Sciatic nerve (tissue), 2 donors: ENCODE measurements at places on chromosomes 2 and 18.

DNA sequence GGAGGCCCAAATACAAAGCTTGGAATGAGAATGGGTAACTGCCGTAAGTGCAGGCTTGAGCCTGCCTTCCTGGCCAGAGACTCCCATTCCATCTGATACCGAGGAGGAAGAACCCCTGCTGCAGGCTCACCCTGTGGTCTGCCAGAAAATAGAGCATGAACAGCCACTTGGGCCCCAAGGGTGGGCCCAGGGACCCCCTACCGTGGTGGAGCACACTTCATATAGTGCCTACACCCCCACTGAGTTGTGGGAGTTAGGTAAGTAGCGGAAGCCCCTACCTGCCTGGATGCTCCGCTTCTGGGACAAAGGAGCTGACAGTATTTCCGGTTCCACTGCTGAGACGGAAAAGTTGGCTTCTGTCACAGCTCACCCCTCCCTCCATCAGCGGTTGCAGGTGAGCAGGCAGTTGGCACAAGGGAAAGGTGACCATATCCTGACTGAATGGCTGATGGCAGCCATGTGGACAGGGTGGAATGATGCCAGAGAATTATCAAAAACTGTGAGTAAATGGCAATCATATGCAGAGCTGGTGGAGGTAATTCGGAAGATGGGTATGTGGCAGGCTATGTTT is 11.5 kb upstream of the C2orf42 start:
- no peak for DNase-seq

GRCh38 chr2:109685453-109685852 is 71.3 kb downstream of the SOWAHC start:
- peak; percentile 21 for DNase-seq

DNA sequence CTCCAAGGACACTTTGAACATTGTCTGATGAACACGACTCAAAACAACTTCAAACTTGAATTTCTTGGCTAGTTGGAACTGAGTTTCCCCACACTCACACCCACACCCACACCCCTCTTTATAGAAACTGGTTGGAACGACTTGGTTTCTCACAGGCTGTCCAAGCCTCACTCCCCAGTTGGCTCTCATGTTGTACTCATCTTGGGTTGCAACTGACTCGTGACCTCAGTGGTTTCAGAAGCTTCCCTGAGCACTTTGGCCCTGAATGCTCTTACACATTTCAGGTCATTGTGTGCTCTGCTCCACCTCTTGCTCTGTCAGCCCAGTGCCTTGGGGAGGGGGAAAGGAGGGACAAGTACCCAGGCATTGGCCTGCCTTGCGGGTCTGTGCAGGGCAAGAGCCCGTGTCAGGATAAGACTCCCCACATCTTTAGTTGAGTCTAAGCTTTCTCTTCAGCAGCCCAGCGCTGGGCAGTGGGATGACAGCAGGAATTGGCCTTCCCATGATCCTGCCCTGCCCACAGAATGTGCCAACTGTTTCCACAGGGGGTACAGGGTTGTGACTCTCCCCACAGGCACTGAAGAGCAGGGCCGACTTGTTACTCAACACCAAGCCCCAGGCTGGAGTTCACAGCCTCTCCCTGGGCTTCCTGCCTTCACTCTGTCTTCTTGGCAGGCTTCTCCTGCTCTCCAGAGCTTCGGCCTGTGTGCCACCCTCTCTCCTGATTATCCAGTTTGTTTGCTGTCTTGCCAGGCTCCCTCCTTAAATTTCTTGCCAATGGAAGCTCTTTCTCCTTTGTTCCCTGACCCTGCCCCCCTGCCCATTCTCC is 104.6 kb downstream of the RTN4 start:
- peak; percentile 72 for DNase-seq

DNA sequence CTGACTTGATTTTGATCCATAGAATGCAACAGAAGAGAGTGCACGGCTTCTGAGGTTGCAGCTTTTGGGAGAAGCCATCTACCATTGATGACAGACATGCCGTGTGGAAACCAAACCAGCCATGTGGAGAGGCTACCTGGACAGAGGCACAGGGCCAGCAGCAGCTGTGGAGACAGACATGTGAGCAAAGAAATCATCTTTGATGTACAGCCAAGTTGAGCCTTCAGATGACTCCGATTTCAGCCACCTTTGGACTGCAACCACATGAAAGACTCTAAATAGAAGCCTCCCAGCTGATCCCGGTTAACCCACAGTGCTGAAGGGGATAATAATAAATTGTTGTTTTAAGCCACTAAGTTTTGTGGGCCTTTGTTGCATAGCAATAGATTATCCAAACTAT is 54.2 kb downstream of the TSN start:
- no peak for DNase-seq

GRCh38 chr2:56382466-56382865 is 198.7 kb downstream of the CCDC85A start:
- no peak for DNase-seq

DNA sequence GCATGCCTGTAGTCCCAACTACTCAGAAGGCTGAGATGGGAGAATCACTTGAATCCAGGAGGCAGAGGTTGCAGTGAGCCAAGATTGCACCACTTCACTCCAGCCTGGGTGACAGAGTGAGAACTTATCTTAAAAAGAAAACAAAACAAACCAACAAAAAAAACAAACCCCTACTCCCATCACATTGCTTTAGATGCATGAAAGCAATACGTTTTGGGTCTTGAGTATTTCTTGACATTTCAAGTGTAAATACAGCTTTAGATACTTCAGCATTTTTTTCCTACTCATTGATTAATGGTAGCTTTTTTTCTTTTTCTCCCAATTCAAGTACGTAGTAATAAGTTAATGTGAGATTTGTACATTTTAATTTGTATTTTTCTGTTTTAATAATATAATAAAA is 20.3 kb downstream of the RASGRP3 start:
- DNase-seq: no peak

DNA sequence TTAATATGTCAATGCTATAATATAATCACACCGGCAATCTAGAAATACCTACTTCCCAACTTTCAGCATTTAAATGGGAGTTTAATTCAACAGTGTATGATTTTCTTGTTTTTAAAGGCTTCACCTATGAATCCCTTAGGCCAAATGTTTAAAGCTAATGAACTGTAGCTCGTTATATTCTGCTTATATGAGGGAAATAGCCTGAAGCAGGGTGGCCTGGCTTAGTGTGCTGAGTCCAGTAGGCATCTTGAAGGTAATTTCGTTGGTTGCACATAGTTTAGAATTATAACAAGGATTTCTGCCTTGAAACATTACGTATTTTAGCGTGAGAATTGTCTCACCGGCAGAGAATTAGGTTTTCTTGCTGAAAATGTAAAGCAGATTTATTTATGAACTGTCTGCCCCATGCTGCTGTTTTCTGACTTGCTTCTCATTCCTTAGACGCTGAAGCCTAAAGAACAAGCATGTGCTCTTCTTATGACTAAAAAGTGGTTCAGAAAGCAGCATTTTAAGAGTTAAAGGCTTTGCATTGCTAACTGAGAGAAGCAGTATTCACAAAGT is 433.7 kb upstream of the RAB12 start:
- no peak for DNase-seq

DNA sequence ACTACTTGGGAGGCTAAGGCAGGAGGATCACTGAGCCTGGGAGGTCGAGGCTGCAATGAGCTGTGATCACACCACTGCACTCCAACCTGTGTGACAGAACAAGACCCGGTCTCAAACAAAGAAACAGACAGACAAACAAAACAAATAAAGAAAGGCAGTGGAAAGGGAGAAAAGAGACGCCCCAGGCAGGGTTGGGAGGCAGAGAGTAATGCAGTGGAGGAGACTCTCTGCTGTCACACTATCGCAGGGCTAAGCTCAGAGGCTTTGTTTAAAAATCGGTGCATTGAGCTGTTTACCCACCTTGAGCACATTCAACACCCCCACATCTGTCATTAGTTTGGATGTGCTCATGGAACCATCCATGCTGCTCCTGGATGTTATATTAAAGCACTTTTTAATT is 84.2 kb upstream of the RMP24 start:
- DNase-seq: no peak

GRCh38 chr2:26251893-26252292 is 7.2 kb downstream of the HADHB start:
- DNase-seq: no peak

- no peak for DNase-seq
Observed at GRCh38 chr18:21548647-21549046, 51.9 kb downstream of the ESCO1 start.

- DNase-seq: no peak
Observed at GRCh38 chr2:82694431-82694830, 1764.6 kb downstream of the SUCLG1 start.

- no peak for DNase-seq
Observed at GRCh38 chr18:70553245-70553935, 264.5 kb downstream of the SOCS6 start.

GRCh38 chr2:170747921-170748320 is 22.3 kb upstream of the ERICH2 start:
- DNase-seq: no peak

DNA sequence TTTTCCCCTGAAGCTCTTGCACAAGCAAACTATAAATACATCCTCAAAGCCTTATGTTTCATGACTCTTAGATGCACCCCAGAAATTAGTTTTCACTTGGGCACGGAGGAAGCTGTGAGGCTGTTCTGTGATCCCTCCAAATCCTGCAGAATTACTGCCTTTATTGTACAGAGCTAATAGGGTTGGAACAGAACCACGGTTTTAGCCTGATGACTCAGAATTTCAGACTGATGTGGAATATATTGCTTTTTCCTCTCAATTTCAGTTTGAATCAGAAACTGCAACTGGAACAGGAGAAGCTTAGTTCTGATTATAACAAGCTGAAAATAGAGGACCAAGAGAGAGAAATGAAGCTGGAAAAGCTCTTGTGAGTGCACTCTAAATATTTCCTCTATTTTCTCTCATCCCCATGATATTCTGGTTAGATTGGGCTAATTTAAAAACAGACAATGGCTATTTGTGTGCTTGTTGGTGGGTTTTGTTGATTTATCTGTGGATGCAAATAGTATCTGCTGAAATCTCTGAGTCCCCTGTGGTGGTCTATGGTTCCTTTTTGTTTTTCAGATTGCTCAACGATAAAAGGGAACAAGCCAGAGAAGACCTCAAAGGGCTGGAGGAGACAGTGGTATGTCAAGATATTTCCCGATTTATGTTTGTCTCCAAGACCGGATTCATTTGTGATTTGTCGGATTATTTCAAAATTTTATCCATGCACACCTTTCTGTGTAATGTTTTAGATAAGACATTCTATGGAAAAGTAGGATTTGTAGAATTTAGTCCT is 38.2 kb upstream of the LYPD6B start:
- DNase-seq: no peak

- no peak for DNase-seq
Observed at GRCh38 chr2:96816836-96817702, 1.0 kb downstream of the CNNM3 start.

GRCh38 chr2:38978296-38978903 is 88.7 kb downstream of the ARHGEF33 start:
- no peak for DNase-seq

GRCh38 chr18:46706968-46707367 is 49.9 kb downstream of the ST8SIA5 start:
- DNase-seq: no peak

- DNase-seq: peak; percentile 61
Observed at GRCh38 chr18:4264347-4264791, 190.7 kb downstream of the DLGAP1 start.

DNA sequence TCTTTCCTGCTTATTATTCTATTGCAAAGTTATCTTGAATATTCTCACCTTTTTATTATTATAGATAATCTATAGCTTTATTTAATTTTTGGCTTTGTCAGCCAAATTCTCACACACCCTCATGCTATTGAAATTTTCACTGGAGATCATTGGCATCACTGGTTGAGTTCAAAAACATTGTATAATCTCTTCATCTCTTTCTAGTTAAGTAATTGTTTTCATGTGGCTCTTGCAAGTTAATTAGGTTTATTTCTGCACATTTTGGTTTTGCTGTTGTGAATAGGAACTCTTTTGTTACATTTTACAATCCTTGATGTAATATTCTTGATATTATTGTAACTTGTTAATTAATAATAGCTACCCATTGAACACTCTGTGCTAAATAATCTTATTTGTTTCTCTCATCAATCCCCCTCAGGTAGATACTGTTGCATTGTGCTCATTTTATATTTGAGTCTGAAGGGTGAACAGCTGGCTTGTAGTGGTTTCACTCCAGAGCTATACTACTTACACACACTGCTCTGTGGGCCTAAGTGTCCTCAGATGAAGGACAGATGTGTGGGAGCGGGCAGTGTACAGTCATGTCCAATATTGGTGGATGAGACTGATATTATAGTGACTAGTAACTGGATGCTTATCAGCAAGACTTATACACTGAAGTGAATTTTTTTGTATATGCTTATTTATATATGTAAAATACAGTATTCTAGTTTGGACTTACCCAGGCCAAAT is 112.7 kb downstream of the LCLAT1 start:
- DNase-seq: no peak

- DNase-seq: no peak
Observed at GRCh38 chr18:3100498-3101132, 87.7 kb upstream of the LPIN2 start.

DNA sequence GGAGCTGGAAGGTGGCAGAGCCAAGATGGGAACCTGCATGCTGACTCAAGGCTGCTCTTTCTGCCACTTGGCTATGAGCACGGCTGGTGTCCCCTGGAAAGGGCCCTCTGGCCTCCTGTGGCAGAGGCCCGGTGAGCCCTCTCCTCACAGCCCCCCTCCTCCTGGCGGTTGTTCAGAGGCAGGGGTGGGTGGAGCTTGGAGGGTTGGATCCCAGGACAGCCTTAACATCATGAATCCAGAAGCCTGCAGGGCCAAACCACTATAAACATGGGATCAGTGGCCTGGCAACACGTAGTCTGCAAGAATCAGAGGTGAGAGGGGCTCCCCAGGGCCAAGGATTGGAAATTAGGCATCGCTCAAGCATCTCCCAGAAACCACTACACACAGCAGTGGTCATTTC is 48.5 kb upstream of the LOXHD1 start:
- no peak for DNase-seq

GRCh38 chr18:50790948-50791347 is 28.9 kb downstream of the MRO start:
- DNase-seq: no peak

DNA sequence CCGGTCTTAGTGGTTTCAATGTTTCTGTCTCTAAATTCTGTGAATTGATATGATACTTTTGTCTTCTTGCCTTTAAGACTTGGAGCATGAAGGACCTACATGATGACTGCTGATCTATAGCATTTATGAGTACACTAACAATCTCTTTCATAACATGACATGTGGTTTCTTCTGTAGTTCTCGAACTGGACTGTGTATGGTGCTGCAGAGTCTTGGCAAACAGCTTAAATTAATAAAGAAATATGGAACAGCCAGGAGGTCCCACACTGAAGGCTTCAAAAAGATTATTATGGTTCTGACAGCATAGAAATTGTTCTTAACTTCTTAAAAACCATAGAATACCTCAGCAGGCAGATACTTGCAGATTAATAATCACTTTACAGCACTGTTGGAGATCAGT is 145.0 kb downstream of the DCC start:
- no peak for DNase-seq

GRCh38 chr2:213733893-213734292 is 449.6 kb downstream of the SPAG16 start:
- no peak for DNase-seq

- DNase-seq: no peak
Observed at GRCh38 chr2:207064128-207064690, 101.5 kb downstream of the KLF7 start.

GRCh38 chr2:220279840-220280239 is 652.4 kb downstream of the SLC4A3 start:
- no peak for DNase-seq

GRCh38 chr18:68772268-68772667 is 25.6 kb upstream of the CCDC102B start:
- DNase-seq: no peak
